Chondrocyte (in vitro differentiated cells): ENCODE measurements at places on chromosomes 7 and 10. TPM values are rescaled to one million over a fixed set of nuclear protein-coding genes. Genes with fewer than 3 reads are reported as not detected.

XRCC2 gene
- total RNA-seq = 0.95 to 3.5 TPM (median 1.3 TPM) in 3 replicates

RNF148 gene
- not detected in 3 replicates for total RNA-seq

METTL27 gene
- 0.51 to 1.7 TPM (median 0.99 TPM) in 3 replicates for total RNA-seq

ATOH7 gene
- not detected in 3 replicates for total RNA-seq

METTL2B gene
- total RNA-seq = 26.3 to 35.4 TPM (median 26.3 TPM) in 3 replicates

SLC37A3 gene
- total RNA-seq = 59.3 to 68.1 TPM (median 64.9 TPM) in 3 replicates

HHEX gene
- total RNA-seq = 0.80 to 0.92 TPM in 2 of 3 replicates, not detected in the other

SUN3 gene
- total RNA-seq = not detected in 3 replicates

CALY gene
- 7.3 to 13.5 TPM (median 8.9 TPM) in 3 replicates for total RNA-seq

HOXA1 gene
- 2.7 to 2.9 TPM in 2 of 3 replicates, not detected in the other for total RNA-seq

MAGI2 gene
- total RNA-seq = 5.8 to 11.8 TPM (median 6.0 TPM) in 3 replicates

CALCR gene
- 0.10 to 0.20 TPM in 2 of 3 replicates, not detected in the other for total RNA-seq

RASSF4 gene
- 24.6 to 37.8 TPM (median 35.9 TPM) in 3 replicates for total RNA-seq

MSMB gene
- total RNA-seq = not detected in 3 replicates

PRSS58 gene
- not detected in 3 replicates for total RNA-seq

IL15RA gene
- 0.56 to 0.65 TPM in 2 of 3 replicates, not detected in the other for total RNA-seq
